ENCODE measurements at places on chromosomes 1 and 21.

DNA sequence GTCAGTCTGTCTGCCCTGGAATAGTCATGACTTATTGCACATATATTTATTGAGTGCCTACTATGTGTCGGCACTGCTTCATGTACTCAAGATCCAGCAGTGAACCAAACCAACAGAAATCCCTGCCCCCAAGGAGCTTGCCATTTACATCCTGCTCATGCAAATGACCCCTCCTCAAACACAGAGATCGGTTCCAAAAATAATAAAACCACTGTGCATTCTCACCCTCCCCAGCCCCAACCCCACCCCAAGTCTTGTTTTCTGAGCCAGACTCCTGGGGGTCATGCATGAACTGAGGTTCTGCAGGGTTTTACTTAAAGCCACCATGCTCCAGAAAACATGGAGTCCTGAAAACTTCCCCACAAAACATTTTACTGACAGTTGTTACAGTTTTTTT lies 61.9 kb downstream of the KIAA0040 start:
- no peak for DNase-seq

DNA sequence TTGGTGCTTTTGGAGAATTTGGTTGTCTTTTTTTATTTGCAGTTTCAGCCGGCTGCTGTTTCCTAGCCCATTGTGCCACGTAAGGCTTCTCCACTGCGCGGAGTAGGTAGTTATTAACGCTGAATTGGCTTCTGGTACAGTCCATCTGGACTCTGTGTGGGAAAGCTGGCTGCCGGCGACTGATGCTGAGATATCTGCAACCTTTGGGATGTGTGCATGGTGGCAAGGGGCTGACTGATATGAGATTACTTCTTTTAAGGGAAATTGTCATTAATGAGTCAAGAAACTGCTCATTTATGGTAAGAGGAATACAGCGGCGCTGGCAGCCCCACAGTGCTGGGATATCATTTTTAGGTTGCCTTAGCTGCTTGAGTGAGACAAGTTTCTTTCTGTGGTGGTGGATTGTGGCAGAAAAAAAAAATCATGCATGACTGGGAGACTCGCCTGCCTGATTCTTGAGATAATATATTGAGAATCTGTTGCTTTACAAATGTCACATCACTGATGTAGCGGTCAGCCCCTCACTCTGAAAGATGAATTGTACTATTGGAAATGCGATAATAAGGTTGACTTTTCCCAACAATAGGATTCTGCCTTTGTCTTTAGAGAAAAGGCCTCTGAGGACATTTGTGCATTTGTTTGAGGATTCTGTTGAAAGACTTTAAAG lies 2.5 kb upstream of the ELAVL4 start:
- no peak for DNase-seq

DNA sequence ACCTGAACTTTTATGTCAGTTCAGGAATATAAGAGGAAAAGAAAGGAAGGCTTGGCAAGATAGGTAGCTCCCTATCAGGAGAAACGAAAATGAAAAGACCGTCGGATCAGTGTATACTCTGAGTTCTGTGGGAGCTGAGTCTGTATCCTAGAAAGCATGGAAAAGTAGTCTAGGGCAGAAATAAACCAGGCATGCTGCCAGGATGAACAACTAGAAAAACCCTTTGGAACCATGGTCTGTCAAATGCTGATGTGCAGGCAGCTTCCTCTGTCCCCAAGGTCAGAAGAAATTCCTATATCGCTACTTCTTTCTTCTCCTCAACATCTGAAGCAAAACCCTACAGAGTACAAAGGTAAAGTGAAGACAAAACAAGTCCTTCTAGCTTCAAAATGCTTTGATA lies 268.8 kb downstream of the ST6GALNAC3 start:
- no peak for DNase-seq

DNA sequence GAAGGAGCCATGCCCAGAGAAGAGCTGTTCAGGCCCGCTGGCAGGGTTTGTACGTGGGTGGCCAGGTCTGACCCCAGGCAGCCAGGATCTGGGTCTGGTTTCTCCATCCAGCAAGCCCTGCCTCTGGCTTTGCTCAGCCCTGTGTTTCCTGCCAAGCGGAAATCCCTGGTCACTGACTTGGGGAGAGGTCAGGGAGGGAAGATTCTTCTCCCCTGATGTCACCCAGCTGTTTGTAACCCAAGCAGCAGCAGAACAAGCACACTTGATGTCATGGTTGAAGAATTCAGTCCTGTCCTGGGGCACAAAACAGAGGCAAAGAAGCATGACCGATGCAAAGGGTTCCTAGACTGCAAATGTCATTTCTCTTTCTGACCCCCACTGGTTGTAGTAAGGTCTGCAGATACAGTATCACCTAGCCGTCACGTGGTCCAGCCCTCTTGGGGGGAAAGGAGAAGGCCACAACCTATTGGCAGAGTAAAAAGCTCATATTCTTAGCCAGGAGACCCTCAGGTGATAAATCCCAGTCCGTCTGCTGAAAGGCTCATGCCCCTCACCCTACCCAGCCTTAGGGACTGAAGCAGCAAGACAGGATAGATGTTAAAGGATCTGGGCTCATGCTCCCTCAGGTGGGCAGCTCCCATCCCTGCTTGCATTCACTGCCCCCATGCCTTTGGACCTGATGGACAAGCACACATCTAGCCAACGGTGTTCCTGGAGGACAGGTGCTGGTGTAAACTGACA lies 120.9 kb downstream of the SYT2 start:
- peak; percentile 100 for DNase-seq

- DNase-seq, result peak; percentile 3
These were observed 467.5 kb upstream of the CXADR start for GRCh38 chr21:17045214-17045853.

DNA sequence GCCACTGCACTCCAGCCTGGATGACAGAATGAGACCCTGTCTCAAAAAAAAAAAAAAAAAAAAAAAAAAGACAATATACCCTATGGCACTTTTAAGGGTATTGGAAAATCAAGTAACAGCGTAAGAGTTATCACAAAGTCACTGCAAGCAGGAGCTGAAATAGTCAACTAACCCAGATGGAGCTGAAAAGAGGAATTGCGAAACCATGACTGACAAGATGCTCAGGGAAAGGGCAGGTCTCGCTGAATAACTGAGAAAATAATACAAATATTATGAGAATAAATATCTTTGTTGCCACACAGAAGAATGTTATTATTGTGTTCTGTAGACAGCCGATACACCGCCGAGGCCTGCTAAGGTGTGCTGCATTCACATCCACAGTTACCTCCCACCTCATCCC lies 17.8 kb downstream of the HLCS start:
- no peak for DNase-seq

- no peak for DNase-seq
These were observed 152.3 kb downstream of the PCNX2 start for GRCh38 chr1:233143241-233143640.

DNA sequence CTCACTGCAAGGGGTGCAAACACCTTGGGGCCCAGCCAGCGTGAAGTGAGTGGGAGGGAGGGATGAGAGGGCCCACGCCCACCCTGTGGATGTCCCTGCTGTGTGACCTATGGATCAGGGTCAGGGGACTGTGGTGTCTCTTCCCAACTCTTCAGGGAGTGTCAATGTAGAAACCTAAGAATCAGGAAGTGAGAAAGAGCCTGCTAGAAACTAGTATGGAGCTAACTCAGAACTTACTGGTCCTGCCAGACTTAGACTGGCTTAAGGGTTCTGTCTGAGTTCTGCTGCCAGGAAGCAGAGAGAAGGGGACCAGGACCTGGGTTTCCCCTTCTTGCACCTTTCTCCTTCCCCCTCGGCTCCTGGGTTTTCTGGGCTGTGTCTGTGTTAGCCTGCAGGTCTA lies 1.8 kb upstream of the IL10 start:
- DNase-seq, result no peak

- DNase-seq, result no peak
These were observed 303.6 kb upstream of the FAM78B start for GRCh38 chr1:166470441-166470840.

Measured in non-pigmented ciliary epithelial cell (primary cell).